ENCODE measurements at places on chromosomes 5 and 9.

- no peak for DNase-seq
Observed at GRCh38 chr9:137514691-137515337, 35.4 kb downstream of the PNPLA7 start.

DNA sequence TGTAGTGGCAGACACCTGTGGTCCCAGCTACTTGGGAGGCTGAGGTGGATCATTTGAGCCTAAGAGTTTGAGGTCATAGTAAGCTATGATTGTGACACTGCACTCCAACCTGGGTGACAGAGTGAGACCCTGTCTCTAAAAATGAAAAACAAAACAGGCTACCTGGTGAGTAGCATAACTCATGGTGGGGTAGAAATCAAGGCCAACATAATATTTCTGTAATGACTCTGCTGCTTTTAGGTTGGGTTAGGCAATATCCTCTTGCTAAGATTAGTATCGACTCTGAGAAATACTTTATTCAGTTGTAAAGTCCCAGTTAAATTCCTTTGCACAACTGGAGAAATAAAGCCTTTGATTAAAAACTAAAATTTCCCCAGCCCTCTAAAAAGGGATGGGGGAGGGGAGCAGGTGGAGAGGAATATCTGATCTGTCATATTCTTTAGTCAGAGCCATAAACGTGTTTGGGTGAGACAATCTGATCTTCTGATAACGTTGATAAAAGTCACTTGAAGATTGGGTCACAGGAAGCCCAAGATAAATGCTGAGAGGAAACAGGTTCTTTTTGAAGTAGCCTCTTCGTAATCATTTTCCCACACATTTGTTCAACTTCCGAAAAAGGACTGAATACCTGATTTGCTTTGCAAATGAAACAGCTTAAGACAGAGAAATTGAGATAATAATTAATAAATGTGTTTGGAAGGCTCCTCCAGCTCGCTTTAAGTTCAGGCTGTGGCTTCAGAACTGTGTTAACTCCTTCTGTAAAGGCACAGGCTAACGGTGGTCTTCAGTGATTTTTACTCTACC, 14.9 kb downstream of the IL4 start:
- DNase-seq, result no peak

GRCh38 chr5:139838381-139839197, 43.0 kb downstream of the PSD2 start:
- no peak for DNase-seq

DNA sequence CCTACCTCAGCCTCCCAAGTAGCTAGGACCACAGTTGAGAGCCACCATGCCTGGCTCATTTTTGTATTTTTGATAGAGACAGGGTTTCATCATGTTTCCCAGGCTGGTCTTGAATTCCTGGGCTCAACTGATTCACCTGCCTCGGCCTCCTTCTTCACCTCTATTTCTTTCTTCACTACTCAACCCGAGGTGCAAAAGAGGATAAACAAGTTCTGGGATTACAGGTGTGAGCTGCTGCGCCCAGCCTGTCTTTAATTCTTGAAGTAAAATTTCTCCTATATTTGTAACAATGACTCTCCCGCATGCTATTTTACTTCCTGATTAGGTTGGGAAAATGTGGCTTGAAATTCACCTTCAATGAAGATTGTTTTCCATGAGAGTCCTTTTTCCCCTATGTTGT, 46.4 kb downstream of the CAST start:
- no peak for DNase-seq

GRCh38 chr9:124174433-124174832, 83.3 kb upstream of the NEK6 start:
- no peak for DNase-seq

GRCh38 chr5:150780187-150780692, 1.7 kb downstream of the SMIM3 start:
- peak; percentile 35 for DNase-seq

GRCh38 chr5:57831932-57832331, 349.3 kb upstream of the ACTBL2 start:
- DNase-seq, result no peak

DNA sequence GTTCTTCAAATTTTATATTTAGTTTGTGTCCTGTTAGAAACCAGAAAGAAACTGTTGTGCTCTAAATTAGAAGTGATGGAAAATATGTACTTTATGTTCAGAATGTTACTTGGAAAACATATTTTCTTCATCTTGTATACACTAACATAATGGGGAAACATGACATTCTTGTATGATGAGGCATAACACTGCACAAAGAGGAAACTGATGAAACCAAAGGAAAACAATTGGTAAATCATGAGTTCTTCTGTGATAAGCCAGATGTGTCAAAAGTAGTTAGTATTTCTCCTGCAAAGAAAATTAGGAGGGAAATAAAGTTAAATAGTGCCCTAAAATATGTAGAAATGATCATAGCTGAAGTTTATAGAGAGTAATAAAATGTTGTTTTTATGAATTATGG, 111.1 kb upstream of the FBN2 start:
- peak; percentile 9 for DNase-seq

- peak; percentile 88 for DNase-seq
Observed at GRCh38 chr5:69042915-69043654, 50.7 kb upstream of the SLC30A5 start.

GRCh38 chr9:93324191-93324834, 127.2 kb upstream of the FAM120A start:
- no peak for DNase-seq

DNA sequence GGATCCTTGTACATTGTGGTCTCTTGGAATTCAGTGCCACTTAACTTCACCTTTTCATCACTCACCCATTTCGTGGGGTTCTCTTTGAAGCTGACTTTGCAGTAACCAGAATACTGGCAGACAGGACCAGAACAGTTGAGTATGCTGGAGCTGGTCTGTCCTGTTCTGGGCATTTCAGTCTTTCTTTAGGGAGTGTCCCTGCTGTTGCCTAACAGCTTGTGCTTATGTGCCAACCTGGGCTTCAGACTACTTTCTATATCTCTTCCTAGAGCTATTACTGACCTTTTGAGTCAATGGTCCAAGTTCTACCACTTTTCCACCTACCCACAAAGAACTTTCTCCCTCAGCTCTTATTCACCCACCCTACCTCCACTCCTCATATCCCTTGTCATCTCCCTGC, 10.0 kb upstream of the INSL6 start:
- DNase-seq, result no peak

DNA sequence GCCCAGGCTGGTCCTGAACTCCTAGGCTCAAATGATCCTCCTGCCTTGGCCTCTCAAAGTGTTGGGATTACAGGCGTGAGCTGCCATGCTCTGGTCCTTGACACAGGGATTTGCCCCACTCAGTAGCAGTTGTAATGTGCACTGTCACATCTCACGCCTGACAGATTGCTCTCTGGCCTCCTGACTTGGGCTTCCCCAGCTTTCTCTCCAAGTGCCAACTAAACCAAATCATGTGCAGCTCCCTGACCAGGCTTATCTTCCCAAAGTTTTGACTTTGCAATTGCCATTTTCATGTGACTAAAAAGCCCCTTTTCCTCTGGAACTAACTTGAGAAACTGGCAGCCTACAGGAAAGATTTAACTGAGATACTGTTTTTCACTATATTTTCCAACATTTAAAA, 10.7 kb downstream of the RPL26L1 start:
- DNase-seq, result no peak

GRCh38 chr9:18447131-18447530, 26.8 kb upstream of the ADAMTSL1 start:
- no peak for DNase-seq

DNA sequence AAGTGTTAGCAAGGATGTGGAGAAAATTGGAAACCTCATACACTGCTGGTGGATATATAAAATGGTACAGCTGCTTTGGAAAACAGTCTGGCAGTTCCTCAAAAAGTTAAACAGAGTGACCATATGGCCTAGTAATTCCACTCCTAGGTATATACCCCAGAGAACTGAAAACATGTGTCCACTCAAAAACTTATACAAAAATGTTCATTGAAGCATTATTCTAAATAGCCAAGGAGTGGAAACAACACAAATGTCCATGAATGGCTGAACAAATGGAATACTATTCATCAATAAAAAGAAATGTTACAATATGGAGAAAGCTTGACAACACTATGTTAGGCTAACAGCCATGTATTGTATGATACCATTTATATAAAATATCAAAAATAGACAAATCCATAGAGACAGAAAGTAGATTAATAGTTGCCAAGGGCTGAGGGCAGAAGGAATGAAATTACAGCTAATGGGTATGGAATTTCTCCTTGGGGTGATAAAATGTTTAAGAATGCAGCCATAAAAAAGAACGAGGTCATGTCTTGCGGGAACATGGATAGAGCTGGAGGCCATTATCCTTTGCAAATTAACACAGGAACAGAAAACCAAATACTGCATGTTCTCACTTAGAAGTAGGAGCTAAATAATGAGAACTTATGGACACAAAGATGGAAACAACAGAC, 33.6 kb upstream of the FBP1 start:
- no peak for DNase-seq

DNA sequence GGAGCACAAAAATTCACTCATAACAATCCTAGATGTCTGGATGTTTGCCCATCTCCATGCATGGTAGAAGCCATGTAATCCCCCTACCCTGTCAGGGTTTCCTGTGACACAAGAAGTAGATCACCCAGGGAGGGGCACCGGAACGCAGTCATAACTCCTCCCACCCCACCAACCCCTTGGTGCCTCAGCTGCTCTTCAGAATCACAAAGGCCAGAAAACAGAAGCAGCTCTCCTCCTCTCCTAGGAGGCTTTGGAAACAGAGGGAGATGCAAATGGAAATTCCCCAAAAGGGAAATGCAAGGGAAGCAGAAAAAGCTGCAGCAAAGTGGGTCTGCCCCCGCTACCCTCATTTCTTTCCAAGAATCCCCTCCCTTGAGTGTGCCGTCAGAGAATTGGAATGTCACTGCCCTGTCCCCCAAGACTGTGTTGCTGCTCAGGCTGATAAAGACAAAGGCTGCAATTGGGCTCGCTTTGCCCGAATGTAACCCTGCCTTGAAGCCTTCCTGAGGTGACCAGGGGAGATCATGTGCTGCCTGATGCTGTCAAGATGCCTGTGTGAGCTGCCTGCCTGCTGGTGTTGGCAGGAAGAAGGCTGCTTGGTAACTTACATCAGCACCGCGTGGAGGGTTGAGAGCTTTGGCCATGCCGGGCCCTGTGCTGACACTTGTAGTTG, 65.5 kb upstream of the ABCA1 start:
- peak; percentile 83 for DNase-seq

- DNase-seq, result no peak
Observed at GRCh38 chr5:150131461-150131860, 24.2 kb downstream of the PDGFRB start.

DNA sequence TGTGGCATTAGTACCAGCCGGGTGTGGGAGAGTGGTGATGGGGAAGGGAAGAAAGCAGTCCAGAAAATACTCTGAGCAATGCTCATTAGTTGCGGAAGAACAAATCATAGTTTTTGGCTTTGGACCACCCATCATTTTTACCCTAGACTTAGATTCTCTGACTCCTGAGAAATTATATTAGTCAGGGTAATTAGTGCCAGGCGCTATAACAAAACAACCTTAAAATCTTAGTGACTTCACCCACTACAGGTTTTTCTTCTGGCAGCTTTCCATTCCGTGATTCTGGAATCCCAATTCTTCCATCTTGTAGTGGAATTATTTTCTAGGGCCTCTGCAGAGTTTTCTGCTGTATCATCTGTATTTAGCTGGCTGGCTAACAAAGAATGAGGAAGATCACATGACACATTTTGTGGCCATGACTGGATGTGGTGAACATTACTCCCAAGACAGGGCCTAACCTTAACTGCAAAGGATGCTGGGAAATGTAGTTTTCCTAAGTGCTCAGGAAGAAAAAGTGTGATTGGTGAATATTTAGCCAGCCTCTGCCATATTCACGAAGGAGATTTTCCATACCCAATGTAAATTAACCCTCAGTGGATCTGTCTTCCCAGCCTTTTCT, 373.0 kb upstream of the MEF2C start:
- peak; percentile 13 for DNase-seq

DNA sequence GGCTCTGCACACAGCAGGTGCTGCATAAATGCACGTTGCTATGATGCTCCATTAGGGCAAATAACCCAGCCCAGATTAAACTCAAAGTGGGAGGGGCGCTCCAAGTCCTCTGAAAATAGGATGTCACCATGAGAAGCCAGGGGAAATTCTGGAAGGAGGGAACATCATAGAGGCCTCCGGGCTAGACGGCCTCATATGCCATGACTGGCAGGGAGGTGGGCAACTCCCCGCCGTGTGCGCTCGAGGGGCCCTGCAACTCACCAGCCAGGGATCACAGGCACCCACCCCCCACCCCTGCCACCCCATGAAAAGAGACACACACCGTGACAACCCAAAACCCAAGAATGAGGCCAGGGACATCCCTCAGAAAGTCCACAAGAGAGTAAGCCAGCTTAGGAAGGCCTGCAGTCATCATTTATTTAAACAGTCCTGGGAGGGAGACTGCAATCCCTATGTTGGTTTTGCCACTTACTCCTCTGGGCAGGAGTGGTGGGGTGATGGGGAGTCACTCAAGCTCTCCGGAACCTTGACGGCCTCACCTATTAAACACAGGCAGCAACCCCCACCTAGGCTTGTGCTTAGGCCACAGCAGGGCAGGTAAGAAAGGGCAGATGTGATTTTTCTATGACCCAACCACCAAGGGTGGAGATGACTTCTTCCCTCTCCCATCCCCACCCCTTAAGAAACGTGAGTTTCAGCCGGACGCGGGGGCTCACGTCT, 4.0 kb downstream of the VAV2 start:
- no peak for DNase-seq

DNA sequence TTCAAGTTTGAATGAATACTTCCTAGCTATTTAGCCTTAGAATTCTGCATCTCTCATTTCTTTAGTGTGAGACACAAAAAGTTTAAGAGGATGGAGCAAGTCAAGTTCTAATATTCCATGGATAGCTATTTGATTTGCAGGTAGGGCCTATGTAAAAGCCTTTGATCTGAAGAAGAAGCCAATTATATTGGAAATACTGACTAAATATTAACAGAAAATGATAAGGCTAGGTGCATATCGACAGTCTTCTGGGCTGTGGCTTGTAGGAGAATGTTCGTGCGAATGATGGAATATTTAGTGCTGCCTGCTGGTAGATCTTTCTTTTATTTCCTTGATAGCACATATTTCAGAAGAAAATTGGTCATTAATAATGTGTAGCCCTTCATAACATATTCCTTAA, at the start of gene LECT2:
Gene LECT2 (minus strand): TSS at position 85 of the 400 bp plus-strand sequence. CDS start 150 bp downstream, outside the sequence.
- DNase-seq, result no peak

GRCh38 chr5:169696621-169697510, 59.8 kb downstream of the DOCK2 start:
- no peak for DNase-seq

- DNase-seq, result peak; percentile 73
Observed at GRCh38 chr5:52863715-52864290, 76.1 kb downstream of the ITGA1 start.
